ENCODE measurements at places on chromosomes 16 and 17.

DNA sequence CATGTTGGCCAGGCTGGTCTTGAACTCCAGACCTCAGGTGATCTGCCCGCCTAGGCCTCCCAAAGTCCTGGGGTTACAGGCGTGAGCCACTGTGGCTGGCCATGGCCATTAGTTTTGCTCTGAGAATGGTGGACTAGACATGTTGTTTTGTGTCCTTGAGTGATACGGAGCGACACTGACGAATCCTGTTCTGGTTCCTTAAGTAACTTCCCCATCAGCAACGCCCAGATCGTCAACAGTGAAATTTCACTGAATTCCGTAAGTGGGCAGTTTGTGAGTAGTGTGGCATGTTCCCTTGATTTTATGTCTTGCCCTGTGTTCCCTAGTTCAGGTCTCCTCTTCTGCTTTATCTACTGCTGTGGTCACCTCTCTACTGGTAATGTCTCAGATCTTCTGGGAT is 67.4 kb downstream of the SNX29 start:
- no peak for DNase-seq

- no peak for DNase-seq
Observed at GRCh38 chr16:4945560-4946502, 8.9 kb upstream of the PPL start.

- no peak for DNase-seq
Observed at GRCh38 chr16:79835194-79835593, 234.7 kb upstream of the MAF start.

- DNase-seq = no peak
Observed at GRCh38 chr16:48157794-48158193, 2.0 kb upstream of the ABCC12 start.

GRCh38 chr16:80309178-80309577 is 231.6 kb upstream of the DYNLRB2 start:
- no peak for DNase-seq

DNA sequence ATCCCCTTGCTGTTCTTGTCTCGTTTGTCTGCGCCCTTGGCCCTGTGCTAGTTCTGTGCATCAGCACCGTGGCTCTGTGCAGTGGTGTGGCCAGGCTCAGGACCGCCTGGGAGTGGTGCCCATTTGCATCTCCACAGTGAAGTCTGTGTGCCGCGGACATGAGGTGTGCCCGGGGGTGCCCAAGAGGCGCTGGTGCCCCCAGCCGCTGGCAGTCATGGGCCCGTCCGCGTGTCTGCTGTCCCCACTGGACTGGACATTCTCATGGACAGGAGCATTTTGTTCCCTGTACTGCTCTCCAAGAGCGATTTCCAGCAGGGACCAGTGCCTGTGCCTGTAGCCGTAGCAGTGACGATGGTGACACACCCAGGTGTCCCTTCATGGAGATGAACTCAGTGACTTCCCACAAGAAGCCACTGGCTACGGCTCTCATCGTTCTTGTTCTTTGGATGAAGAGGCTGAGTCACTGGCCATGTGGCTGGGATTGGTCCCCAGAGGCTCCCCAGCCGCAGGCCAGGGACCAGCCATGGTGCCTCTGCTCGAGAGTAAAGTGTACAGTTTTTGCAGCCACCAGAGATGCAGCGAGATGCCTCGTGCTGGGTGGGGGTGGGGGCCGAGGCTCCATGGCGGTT is 13.0 kb upstream of the MC1R start:
- DNase-seq = no peak

GRCh38 chr17:65049085-65049756 is 7.3 kb downstream of the GNA13 start:
- no peak for DNase-seq
